LHCN-M2 (cell line): ENCODE measurements at places on chromosomes 2 and 18. TPM values are rescaled to one million over a fixed set of nuclear protein-coding genes. Genes with fewer than 3 reads are reported as not detected.

DNA sequence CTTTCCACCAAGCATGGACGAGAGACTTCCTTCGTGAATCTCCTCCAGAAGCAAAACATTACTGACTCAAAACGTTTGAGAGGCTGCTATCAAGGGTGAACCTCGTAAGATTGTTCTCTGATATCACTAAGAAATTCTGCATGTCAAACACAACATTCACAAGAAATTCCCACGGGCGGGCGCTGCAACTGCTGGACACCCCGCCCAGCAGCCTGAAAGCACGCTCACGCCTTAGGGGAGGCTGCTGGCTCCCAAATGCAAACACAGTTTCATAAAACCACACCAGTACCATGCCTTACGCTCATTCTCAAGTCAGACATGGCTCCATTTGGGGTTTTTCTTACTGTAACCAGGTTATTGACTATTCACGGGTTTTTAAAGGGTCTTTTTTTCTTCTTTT, 39.0 kb downstream of the MBP start:
- DNase-seq, result no peak

- no peak for DNase-seq
These were observed 520.0 kb downstream of the TXNL1 start for GRCh38 chr18:56118422-56118821.

- DNase-seq, result no peak
These were observed 8.0 kb upstream of the EIF2AK2 start for GRCh38 chr2:37164757-37165156.

DNA sequence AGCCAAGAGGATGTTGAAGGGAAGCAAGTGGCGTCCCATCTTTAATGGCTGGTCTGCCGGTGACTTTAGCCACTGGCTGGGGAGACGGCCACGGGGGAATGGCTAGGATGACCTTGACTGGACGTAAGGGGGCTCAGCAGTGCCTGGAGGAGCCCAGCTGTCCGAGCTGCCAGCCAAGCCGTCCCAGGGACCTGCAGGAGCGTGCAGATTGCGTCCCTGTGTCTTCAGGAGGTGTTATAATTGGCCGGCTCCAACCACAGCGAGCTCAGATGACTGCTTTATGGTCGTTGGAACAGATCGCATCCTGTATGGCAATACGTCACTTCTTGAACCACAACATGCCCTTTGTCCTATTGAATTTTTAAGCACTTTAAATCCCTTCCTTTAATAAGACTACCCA, 204.6 kb downstream of the EIPR1 start:
- no peak for DNase-seq

DNA sequence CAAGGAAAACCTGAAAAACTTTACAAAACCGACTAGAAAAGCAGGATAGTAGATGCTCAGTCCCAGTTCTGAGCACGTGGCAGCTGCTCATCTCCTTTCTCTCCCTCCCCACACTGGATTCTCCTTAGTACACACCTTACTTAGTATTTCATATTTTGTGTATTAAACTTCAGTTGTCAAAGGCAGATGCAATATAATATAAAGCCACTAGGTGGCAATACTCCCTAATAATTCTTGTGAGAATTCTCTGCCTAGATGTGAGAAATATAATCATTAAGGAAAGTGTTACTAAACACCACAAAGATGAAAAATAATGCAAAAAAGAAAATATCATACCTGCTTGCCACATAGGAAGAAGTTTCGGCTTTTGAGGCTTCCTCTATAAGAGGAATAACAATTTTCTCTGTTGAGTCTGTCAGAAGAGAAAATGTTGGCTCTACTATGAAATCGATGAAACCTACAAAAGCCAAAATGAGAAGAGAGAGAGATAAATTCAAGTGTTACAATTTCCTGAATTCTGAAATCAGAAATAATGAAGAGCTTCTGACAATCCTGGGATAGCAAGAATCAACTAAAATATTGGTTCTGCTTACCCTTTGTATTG, 200.6 kb downstream of the PPP1R1C start:
- peak; percentile 50 for DNase-seq

DNA sequence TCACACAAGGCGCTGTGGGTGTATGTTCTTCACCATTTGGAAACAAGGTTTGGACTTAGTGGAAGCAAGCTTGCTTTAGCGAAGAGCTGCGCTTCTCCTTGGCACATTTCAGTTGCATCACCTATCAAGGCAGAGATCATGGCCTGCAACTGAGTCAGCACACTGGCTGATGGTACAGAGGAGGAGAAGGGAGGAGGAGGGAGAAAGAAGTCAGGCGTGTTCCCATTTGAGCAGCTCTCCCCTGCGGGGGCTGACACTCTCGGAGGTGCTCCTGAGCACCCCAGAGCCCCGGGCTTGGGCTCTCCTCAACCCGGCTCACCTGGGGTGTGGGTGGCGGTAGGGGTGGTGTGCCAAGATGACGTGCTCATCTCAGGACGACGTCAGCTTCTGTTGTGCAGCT, 6.0 kb upstream of the SERPINB5 start:
- no peak for DNase-seq

DNA sequence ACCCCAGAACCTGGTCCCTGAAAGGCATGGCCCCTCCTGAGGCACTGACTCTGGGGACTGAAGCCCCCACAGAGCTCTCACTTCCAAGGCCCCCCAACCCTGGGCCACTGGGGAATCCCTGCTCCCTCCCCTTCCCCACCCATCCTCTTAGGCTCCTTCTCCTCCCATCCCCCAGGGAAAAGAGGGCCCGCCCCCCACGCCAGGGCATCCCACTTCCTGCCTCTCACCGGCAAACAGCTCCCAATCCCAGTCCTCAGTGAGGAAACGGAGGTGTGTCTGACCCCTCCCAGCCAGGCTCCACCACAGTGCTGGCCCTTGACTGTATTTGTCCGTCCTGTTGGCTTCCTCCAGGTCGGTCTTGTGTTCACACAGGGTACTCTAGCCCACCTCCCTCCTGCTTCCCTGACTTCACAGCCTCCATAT, 35.0 kb upstream of the PTMA start:
- DNase-seq, result no peak

The CFAP53 gene
- 0.13 TPM in 1 of 2 replicates, not detected in the other for total RNA-seq

The FAM237A gene
- total RNA-seq, result not detected in 2 replicates

GRCh38 chr2:53568469-53568868, 199.1 kb upstream of the CHAC2 start:
- peak; percentile 15 for DNase-seq

The ERICH2 gene
- total RNA-seq, result not detected in 2 replicates

The RSAD2 gene
- total RNA-seq, result 0.06 TPM in 1 of 2 replicates, not detected in the other

The RMND5A gene
- 15.1 and 16.6 TPM in 2 replicates for total RNA-seq

The ZNF407 gene
- 7.2 and 9.5 TPM in 2 replicates for total RNA-seq

GRCh38 chr18:42436222-42436765, 481.3 kb downstream of the PIK3C3 start:
- DNase-seq, result no peak

DNA sequence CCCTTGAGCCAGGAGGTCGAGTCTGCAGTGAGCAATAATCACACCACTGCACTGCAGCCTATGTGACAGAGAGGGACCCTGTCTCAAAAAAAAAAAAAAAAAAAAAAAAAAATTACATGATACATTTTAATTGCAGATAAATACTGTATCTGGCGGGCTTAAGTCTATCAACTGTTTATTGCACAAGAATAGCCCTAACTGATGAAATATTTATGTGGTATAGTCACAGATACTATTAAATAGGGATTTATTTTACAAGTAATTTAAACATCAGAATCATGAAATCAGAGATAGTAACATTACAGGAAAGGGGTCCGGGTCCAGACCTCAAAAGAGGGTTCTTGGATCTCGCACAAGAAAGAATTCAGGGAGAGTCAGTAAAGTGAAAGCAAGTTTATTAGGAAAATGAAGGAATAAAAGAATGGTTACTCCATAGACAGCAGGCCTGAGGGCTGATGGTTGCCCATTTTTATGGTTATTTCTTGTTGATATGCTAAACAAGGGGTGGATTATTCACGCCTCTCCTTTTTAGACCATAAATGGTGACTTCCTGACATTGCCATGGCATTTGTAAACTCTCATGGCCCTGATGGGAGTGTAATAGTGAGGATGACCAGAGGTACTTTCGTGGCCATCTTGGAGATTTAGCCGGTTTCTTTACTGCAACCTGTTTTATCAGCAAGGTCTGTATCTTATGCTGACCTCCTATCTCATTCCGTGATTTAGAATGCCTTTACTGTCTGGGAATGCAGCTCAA, 166.6 kb downstream of the PMAIP1 start:
- no peak for DNase-seq

DNA sequence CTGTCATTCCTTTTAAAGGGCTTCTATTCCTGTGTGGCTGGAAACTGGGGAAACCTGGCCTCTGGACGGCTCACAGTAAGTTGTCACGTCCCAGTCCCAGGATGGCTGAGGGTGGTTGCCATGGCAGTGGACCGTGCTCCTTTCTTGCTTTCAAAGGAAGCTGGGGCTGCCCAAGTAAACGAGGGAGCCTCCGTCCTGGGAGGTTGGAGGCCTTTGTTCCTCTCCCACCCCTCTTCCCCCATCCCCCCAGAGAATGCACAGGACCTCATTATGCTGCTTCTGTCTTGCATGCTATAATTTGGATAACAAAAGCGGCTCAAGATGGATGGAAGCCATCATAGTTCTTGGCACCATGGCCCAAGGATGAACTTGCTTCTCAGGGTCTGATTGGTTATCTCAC, 325.5 kb upstream of the HS6ST1 start:
- no peak for DNase-seq

DNA sequence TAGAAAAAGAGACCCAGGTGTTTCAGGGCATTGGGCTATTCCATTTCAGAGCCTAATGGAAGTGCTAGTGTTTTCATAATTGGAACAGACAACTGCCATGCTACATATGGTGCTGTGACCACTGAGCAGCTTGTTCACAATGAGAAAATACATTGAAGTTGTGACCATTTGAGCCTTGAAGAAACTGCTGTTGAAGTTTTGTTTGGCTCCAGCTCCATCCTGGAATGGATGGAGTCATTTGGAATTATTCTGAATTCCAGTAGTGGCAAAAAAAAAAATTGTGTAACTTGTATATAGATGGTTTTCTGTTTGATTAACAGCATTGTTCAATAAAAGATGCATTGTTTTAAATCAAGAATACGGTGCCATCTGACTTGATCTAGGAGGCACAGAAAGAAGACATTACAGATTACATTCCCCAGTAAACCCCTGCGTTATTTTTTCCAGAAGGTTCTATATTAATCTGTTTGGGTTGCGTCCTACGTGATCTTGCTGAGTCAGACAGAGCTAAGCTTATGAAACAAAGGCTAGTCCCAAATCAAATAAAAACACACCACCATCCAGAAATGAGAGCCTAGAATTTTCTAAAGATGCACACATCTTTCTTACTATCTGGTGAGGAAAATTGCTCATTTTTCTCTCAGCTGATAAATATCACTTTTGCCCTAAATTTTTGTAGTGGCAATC, 19.2 kb downstream of the FMNL2 start:
- no peak for DNase-seq

The IL1A gene
- total RNA-seq, result not detected in 2 replicates

The PPP1R7 gene
- 95.0 and 110 TPM in 2 replicates for total RNA-seq

The ANKRD62 gene
- total RNA-seq, result not detected in 2 replicates

The TTC31 gene
- total RNA-seq, result 22.4 and 24.2 TPM in 2 replicates

GRCh38 chr2:23246992-23247683, 137.8 kb upstream of the KLHL29 start:
- DNase-seq, result no peak

The POTEI gene
- not detected in 2 replicates for total RNA-seq

- DNase-seq, result no peak
These were observed 1651.8 kb downstream of the DPP10 start for GRCh38 chr2:116094196-116094595.

The PFN4 gene
- total RNA-seq, result 0.63 and 1.7 TPM in 2 replicates

DNA sequence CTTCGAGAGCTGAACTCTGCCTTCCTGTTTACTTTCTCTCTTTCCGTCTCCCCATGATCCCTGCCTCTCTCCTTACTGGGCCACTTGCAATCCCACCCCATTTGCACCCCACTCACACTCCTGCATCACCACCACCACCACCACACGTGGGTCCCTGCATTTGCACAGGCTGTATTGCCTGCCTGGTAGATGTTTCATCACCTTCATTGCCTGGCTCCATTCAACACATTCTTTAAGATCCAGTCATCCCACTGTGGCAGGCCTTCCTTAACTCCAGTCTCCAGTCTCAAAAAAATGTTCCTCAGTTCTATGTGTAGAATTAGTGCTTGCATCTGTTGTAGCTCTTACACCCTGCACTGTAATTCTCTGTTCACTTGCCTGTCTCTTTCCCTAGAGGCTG, 13.9 kb downstream of the NOSTRIN start:
- DNase-seq, result peak; percentile 79

The ASPRV1 gene
- total RNA-seq, result 0.34 TPM in 1 of 2 replicates, not detected in the other

GRCh38 chr2:176872406-176872805, 340.2 kb upstream of the HNRNPA3 start:
- no peak for DNase-seq
